ENCODE measurements at places on chromosomes 13 and 19.

DNA sequence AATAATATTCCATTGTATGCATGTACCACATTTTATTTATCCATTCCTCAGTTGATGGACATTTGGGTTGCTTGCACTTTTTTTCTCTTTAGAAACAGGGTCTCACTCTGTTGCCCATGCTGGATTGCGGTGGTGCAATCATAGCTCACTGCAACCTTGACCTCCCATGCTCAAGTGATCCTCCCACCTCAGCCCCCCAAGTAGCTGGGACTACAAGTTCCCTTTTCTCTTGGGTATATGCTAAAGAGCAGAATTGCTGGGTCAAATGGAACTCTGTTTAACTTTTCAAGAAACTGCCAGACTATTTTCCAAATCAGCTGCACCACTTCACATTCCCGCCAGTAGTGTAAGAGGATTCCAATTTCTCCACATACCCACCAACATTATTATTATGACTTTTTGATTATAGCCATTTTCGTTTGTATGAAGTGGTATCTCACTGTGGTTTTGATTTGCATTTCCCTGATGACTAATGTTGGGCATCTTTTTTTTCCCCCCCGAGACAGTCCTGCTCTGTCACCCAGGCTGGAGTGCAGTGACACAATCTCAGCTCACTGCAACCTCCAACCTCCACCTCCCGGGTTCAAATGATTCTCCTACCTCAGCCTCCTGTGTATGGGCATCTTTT lies 7.6 kb upstream of the IPO5 start:
- DNase-seq, result no peak

DNA sequence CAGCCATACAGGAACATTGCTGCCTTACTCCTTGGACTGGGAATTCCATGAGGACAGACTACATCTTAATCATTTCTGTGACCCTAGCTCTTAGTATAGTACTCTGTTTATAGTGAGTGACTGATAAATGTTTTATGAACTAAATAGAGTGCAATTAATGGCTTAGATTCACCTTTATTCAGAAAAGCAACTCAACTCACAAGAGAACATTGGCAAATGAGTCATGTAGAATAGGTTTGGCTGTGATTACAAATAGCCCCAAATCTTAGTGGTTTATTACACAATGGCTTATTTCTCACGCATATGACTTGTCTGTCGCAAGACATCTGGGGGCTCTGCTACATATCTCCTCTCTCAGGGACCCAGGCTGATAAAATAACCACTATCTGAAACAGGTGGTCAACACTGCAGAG lies 121.6 kb upstream of the KL start:
- DNase-seq, result peak; percentile 19

- DNase-seq, result no peak
These were observed 2.1 kb upstream of the RAVER1 start for GRCh38 chr19:10335352-10335985.

- DNase-seq, result no peak
These were observed 590.8 kb downstream of the LMO7 start for GRCh38 chr13:76226941-76227340.

- no peak for DNase-seq
These were observed 14.5 kb downstream of the PLIN4 start for GRCh38 chr19:4503825-4504170.

DNA sequence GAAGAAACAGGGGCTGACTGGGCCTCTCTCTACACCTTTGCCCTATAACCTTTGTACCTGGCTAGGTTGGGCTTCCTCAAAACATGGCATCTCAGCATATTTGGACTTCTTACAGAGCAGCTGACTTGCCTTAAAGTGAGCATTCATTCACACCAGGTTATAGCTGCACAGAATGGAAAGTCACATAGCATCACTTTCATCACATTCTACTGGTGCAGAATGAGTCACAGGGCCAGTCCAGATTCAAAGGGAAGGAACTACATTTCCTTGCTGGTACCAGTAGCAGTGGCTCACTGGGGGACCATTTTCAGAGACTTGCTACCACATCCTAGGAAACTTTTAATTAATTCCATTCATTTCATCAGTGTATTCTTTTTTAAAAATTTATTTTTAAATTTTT lies 20.3 kb upstream of the TPTE2 start:
- DNase-seq, result no peak

DNA sequence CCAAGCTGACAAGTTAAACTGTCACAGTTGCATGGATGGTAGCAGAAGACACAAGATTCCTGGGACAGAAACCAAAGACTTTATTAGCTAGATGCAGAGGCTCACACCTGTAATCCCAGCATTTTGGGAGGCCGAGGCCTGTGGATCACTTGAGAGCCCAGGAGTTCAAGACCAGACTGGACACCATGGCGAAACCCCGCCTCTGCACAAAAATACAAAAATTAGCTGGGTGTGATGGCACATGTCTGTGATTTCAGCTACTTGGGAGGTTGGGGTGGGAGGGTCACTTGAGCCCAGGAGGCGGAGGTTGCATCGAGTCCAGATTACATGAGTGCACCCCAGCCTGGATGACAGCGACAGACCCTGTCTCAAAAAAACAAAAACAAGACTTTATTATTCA lies 346.6 kb downstream of the IRS2 start:
- no peak for DNase-seq

- DNase-seq, result no peak
These were observed 109.8 kb upstream of the FREM2 start for GRCh38 chr13:38577048-38577447.

DNA sequence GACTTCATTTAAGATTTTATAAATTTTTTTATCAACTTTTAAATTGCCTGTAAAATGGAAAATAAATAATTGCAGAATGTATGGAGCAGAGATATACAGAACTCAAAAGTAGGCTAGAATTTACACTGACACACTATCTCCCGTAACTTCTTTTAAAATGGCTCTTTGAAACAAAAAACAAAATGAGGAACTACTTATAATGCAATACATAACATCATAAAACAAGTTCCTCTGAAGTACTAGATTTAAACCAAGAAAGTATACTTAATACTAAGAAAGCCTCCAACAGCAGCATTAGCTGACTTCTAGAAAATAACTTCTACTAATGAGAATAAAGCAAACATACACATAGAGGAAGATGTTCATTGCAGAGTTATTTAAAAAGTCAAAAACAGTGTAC lies 17.0 kb downstream of the RBM26 start:
- no peak for DNase-seq

DNA sequence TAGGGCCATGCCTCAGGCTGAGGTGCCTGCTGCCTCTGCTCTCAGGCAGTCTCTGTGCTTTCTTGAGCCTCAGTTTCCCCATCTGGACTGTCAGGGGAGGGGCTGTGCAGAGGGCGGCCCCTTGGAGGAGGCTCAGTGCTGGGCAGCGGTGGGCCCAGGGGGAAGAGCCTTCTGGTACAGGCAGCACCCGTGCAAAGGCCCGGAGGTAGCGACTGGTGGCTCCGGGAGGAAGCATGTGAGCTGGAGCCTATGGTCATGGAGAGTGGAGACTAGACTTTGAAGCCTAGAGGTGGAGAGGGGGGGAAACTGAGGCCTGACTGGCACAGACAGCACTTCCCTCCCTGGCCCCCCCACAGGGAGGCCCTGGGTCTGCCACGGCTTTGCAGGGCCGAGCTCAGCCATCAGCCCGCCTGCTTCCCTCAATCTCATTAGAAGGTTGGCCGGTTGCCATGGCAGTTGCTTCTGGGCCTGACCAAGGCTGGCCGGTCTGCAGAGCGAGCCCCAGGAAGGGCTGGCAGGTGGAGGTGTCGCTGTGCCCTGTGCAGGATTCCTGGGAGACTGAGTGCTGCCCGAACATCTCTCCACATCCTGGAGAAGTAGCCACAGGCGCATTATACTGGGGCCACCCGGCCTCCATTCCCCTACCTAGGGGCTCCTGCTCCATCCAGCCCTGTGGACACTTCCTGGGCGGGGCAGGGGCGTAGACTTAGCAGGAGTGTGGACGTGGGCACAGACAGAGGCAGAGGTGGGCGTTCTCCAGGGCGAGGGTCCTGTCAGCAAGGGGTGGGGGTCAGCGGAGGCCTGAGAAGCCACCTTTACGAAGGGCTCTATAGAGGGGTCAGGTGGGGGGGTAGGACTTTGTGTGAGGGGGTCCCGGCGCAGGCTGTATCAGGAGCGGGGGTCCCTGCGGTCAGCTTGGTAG lies 53.2 kb downstream of the CRTC1 start:
- DNase-seq, result no peak

DNA sequence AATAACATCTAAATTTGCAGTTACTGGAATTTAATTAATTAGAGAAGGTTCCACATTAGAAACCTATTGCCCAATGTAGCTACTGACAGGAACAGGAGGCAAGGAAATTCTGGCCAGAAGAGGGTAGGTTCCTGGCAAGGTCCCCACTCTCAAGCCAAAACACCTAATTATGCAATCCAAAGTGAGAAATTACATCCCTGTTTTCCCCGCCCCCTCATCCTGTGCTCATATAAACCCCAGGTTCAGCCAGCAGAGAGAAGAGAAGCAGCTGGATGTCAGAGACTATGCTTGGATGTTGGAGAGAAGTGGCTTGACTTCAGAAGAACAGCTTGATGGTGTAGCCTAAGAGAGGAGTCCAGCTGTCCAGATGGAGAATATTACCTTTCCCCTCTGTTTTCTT lies 951.3 kb upstream of the PRR20A start:
- DNase-seq, result no peak

- DNase-seq, result no peak
These were observed 428.5 kb downstream of the GPC6 start for GRCh38 chr13:93655154-93655553.

- DNase-seq, result no peak
These were observed 55.9 kb downstream of the LHFPL6 start for GRCh38 chr13:39547108-39547507.

GRCh38 chr13:73754727-73755292 lies 379.4 kb downstream of the KLF12 start:
- peak; percentile 47 for DNase-seq

- no peak for DNase-seq
These were observed 440.9 kb upstream of the KLF12 start for GRCh38 chr13:74574964-74575728.

- DNase-seq, result no peak
These were observed 68.3 kb downstream of the DNAJC3 start for GRCh38 chr13:95745289-95745688.

DNA sequence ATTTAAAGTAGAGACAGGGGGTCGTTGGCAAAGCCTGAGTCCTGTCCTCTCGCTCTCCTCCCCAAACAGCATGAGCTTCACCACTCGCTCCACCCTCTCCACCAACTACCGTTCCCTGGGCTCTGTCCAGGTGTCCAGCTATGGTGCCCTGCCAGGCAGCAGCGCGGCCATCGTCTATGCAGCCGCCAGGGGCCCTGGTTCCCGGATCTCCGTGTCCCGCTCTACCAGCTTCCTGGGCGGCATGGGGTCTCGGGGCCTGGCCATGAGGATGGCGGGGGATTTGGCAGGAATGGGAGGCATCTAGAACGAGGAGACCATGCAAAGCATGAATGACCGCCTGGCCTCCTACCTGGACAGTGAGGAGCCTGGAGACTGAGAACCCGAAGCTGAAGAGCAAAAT lies 1117.2 kb upstream of the MIR17HG start:
- no peak for DNase-seq

GRCh38 chr19:29505097-29505824 lies 20.5 kb upstream of the VSTM2B start:
- no peak for DNase-seq

- DNase-seq, result peak; percentile 95
These were observed at the start of gene STARD13 for GRCh38 chr13:33285420-33286124. STARD13 (minus strand) TSS chr13:33285755; CDS start chr13:33285638, 117 bp downstream.

GRCh38 chr13:73370066-73370465 lies 311.3 kb downstream of the KLF5 start:
- DNase-seq, result no peak

GRCh38 chr13:99967498-99967868 lies 4.1 kb downstream of the ZIC5 start:
- DNase-seq, result no peak

GRCh38 chr13:21546372-21546771 lies 57.6 kb downstream of the MICU2 start:
- no peak for DNase-seq

DNA sequence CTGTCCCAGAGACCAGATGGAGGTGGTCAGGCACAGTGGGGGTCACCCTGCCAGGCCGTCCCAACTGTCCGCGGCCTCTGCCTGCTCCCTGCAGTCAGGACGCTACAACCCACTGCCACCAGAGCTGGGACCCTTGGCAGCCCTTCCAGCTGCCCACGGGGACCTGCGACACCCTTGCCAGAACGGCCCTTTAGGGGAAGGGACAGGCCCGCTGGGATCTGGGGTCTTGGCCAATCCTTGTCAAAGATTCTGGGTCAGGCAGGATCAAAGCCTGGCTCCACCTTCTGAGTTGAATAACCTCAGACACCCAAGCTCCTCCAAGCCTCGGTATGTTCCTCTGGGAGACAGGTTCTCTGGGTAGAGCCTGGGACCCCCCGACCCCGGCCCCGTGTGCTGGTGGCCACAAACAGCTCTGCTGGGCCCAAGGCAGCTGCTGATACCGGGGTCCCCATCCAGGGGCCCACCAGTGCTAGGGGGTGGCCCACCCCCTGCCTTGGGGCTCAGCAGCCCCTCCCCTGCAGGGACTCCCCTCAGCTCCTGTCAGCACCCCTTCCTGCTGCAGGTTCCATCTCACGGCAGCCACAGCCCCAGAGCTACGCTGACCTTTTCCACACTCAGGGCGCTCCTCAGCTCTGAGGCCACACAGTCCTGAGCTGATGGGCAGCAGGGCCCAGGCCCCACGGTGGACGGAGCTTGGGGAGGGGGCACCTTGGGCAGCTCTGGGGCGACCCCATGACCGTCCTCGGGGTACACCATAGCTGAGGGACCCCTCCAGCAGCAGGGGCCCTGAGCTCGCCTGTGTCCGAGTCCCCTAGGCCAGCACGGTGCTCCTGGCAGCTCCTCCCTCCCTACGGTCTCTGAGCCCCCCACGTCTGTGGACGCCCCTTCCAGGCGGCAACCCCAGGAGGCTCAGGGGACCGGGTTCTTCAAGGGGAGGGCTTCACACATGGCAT lies 18.4 kb downstream of the SBNO2 start:
- no peak for DNase-seq

- DNase-seq, result no peak
These were observed 24.1 kb upstream of the WDR18 start for GRCh38 chr19:960020-960419.

GRCh38 chr13:48318821-48319511 lies 15.4 kb downstream of the RB1 start:
- DNase-seq, result no peak

- DNase-seq, result peak; percentile 84
These were observed 97.0 kb upstream of the MBNL2 start for GRCh38 chr13:97124915-97125809.

DNA sequence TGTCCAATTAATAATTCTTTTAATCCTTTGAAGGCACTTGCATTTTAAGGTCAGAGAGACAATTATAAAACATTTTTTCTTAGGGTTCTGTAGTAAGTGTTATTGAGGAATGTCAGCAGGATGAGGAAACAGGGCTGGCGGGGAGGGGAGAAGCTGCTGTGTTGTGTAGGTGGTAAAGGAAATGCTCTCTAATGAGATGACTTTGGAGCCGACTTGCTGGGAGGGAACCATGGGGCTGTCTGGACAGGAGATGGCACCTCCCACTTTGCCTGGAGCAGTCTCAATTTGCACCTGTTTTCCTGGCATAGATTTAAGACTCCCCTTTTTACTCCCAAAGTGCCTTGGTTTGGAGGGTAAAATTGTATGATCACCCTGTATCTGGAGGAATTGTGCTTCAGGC lies 230.4 kb downstream of the ATP8A2 start:
- no peak for DNase-seq

- no peak for DNase-seq
These were observed 188.9 kb upstream of the RNF113B start for GRCh38 chr13:98366010-98366409.

All from fibroblast of skin of left biceps (primary cell).